ENCODE measurements at places on chromosomes 11 and 22. TPM values are rescaled to one million over a fixed set of nuclear protein-coding genes. Genes with fewer than 3 reads are reported as not detected.
A peak's percentile ranks its signal among the peaks of the same experiment; 100 is the strongest.

DNA sequence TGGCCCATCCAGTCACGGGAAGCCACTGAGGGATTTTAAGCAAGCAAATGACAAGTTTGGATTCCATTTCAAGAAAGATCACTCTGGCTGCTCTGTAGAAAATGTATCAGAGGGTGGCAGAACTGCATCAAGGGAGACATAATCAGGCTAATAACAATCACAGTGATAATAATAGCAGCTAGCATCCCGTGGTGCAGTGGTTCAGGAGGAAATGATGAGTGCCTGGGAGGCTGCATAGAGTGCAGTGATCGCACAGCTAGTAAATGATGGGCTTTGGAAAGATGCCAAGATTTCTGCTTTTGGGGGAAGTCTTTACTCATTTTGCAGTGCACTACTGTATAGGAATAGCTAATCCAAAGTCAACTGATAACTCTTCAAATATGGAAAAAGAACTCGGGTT, 35.8 kb downstream of the TNRC6B start:
- DNase-seq: no peak
- H3K27ac ChIP-seq: no peak overlapping the region
- no peak overlapping the region for H3K4me3 ChIP-seq
- H3K27me3 ChIP-seq: no peaks in the 10 kb centered on the region

- no peaks in the 10 kb centered on the region for H3K4me1 ChIP-seq
- H3K4me3 ChIP-seq: no peak overlapping the region
- H3K27me3 ChIP-seq: no peaks in the 10 kb centered on the region
- H3K27ac ChIP-seq: no peak overlapping the region
Measured at GRCh38 chr22:25540166-25540907, 24.1 kb upstream of the GRK3 start.

DNA sequence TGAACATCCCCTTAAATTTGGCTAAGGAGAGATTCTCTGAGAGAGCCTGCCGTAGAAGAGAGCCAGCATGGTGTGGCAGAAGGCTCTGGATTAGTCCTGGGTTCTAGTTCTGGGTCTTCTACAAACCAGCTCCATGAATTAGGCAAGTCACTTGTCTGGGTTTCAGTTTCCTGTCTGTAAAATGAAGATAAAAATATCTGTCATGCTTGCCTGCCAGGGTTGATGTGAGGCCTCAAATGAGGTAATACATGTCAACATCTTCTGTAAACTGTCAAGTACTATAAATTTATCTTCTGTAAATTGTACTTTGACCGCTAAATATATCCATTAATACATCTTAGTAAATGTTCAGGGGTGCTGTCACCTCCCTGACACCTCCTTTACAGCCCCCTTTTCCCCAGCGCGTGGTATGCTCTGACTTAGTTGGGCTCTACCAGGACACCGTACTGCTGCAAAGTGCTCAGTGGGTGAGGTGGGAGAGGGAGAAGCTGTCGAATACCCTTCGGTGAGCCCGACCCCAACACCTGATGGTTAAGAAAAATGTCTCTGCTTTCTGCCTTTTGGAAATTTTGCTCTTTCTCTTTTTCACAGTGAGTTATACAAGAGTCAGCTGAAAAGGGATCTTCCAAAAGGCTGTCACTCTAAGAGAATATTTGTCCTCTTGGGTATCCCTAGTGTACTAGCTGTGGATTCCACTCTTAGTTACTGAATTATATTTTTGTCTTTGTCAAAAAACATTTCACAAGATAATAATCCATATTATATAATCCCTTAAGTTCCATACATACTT, 15.0 kb downstream of the RBX1 start:
- H3K36me3 ChIP-seq: peaks cover 33% of the 10 kb centered on the region
- H3K27ac ChIP-seq: peak overlapping the region; percentile 28
- no peak overlapping the region for H3K4me3 ChIP-seq
- no peaks in the 10 kb centered on the region for H3K4me1 ChIP-seq
- no peaks in the 10 kb centered on the region for H3K27me3 ChIP-seq

GRCh38 chr22:20291604-20292063, 23.5 kb upstream of the RTN4R start:
- no peak overlapping the region for H3K4me3 ChIP-seq
- no peaks in the 10 kb centered on the region for H3K4me1 ChIP-seq
- no peaks in the 10 kb centered on the region for H3K36me3 ChIP-seq
- no peak for DNase-seq
- peaks cover 30% of the 10 kb centered on the region for H3K27me3 ChIP-seq
- H3K27ac ChIP-seq: no peak overlapping the region

- no peaks in the 10 kb centered on the region for H3K4me1 ChIP-seq
- DNase-seq: no peak
- H3K27ac ChIP-seq: no peak overlapping the region
- no peak overlapping the region for H3K4me3 ChIP-seq
Measured at GRCh38 chr22:24518771-24519485, 23.8 kb downstream of the UPB1 start.

DNA sequence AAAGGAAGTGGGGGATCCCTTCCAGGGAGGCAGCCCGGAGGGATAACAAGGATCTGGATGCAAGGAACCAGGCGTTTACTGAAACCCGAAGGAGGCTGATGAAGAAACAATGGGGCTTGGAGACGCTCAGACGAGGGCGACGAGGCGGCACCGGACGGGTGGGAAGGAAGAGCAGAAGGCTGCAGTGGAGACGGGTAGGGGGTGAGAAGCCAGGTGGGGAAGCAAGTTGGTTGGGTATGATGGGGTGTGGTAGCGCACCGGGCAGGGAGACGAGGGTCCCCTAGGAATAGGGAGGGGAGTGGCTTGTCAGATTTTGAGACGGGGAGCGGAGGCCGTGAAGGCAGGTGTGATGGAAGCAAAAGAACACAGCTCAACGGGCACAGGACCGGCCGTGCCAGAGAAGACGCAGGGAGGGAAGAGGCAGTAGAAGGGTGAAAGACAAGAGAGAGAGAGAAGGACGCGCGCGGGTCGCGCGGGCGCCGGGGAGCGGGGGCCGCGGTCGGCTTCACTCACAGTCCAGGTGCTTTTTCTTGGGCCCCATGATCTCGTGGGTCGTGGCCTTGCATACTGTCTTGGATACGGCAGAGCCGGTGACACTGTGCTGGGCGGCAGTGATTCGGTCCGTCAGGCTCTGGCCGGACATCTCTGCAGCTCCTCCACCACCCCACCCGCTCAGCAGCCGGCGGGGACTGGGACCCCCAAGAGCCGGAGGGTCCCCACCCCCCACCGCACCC, 579 bp downstream of the PICALM start:
- H3K4me1 ChIP-seq: peaks cover 25% of the 10 kb centered on the region
- DNase-seq: no peak
- H3K27ac ChIP-seq: peak overlapping the region; percentile 95
- H3K36me3 ChIP-seq: no peaks in the 10 kb centered on the region
- no peaks in the 10 kb centered on the region for H3K27me3 ChIP-seq
- peak overlapping the region; percentile 73 for H3K4me3 ChIP-seq

- no peak overlapping the region for H3K27ac ChIP-seq
- H3K4me1 ChIP-seq: no peaks in the 10 kb centered on the region
- H3K4me3 ChIP-seq: no peak overlapping the region
- no peak for DNase-seq
- no peaks in the 10 kb centered on the region for H3K27me3 ChIP-seq
- H3K36me3 ChIP-seq: no peaks in the 10 kb centered on the region
Measured at GRCh38 chr22:48889209-48889830, 938.4 kb downstream of the BRD1 start.

GRCh38 chr11:70124321-70125000, 46.3 kb downstream of the ANO1 start:
- H3K4me3 ChIP-seq: no peak overlapping the region
- no peak overlapping the region for H3K27ac ChIP-seq
- no peak for DNase-seq
- no peaks in the 10 kb centered on the region for H3K36me3 ChIP-seq

- H3K4me3 ChIP-seq: no peak overlapping the region
- no peak for DNase-seq
- no peaks in the 10 kb centered on the region for H3K27me3 ChIP-seq
- no peaks in the 10 kb centered on the region for H3K36me3 ChIP-seq
Measured at GRCh38 chr11:35558513-35558912, 33.1 kb upstream of the PAMR1 start.

DNA sequence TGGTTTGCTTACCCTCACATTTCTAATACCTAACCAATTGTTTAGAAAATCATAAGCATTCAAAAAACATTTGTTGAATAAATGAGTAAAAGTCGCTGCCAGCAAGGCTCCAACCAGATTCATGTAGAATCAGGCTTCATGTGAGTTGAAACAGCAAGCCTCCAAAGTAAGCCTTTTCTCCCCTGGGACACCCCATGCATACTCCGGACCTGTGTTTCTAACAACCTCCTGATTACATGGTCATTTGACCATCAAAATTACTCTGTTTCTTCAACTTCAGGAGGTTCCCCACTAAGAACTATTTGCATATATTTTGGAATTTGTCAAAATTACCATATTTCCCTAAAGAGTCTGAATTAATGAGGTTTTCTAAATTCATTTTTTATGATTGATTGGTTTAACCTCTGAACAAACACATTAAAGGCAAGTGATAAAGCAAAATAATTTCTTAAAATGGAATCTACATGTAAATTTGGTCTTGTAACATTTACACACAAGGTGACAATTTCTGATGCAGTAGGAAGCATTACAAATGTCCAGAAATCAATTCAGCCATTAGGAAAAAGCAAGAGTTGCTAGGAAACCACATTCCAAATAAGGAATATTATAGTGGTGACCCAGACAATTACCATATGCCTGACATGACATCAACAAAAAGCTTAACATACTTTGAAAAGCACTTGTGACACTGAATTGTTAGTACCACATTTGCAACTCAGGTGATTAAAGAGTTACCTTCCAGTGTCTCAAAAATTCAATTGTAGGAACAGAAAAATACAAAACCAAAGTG, 252.6 kb downstream of the GUCY1A2 start:
- no peaks in the 10 kb centered on the region for H3K27me3 ChIP-seq
- H3K36me3 ChIP-seq: no peaks in the 10 kb centered on the region
- H3K4me3 ChIP-seq: no peak overlapping the region
- no peaks in the 10 kb centered on the region for H3K4me1 ChIP-seq

DNA sequence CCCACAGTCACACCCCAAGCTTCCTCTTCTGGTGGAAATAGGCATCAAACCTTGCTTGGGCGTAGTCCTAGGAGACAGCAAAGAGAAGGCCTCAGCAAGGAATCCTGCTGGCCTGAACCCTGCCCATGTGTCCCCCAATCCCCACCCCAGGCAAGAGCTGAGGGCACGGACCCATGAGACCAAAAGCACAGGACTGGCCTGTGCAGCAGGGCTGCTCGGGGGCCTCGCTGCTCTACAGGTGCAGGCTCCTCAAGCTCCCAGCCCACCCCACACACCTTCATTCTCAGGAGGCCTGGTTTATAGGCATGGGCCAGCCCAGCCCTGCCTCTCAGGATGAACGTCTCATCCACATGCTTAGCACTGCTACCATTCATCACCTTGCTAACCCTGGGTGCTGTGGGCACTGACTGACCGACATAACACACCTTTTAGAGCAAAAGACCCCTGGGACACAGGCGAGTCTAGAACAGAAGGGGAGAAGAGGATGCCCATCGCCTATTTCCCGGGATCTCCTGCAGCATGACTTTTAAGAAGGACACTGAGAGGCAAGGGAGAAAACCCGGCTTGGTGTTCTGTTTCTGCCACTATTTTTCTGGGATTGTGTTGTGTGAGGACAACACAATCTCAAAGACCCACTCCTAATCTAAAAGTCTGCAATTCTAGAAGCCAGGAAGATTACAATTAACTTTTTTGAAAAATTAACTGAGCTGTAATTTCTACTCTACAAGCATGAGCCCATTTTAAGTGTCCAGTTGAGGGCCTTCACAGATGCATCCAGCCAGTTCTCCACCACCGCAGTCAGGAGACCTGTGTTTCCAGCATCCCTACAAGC, 15.4 kb downstream of the TCIRG1 start:
- H3K4me1 ChIP-seq: no peaks in the 10 kb centered on the region
- H3K36me3 ChIP-seq: peaks cover 20% of the 10 kb centered on the region
- no peak overlapping the region for H3K4me3 ChIP-seq
- H3K27me3 ChIP-seq: no peaks in the 10 kb centered on the region
- no peak for DNase-seq

GRCh38 chr11:122209619-122210366, 93.8 kb upstream of the BLID start:
- DNase-seq: no peak
- no peak overlapping the region for H3K4me3 ChIP-seq
- no peaks in the 10 kb centered on the region for H3K36me3 ChIP-seq
- H3K27me3 ChIP-seq: no peaks in the 10 kb centered on the region

- H3K4me3 ChIP-seq: no peak overlapping the region
- H3K36me3 ChIP-seq: peaks cover 77% of the 10 kb centered on the region
- no peak overlapping the region for H3K27ac ChIP-seq
- H3K4me1 ChIP-seq: no peaks in the 10 kb centered on the region
- H3K27me3 ChIP-seq: no peaks in the 10 kb centered on the region
Measured at GRCh38 chr11:108512708-108513107, 14.5 kb upstream of the POGLUT3 start.

DNA sequence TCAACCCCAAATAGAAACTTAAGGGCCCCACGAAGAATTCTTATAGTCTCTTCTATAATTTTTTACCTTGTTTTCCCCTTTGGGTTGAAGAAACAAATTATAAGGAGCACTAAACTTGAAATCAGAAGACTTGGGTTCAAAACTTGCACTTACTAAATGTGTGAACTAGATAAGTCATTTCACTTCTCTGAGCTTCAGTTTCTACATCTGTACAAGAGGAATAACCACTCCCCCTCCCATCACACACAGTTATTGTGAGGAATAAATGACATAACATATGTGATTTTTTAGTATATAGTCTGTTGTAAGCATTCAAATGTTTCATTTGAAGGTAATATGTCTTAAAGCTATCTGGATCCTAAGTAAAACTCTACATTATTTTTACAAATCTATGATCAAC, 78.8 kb downstream of the LIF start:
- H3K27me3 ChIP-seq: no peaks in the 10 kb centered on the region
- no peak for DNase-seq
- H3K4me1 ChIP-seq: no peaks in the 10 kb centered on the region
- H3K4me3 ChIP-seq: no peak overlapping the region
- no peaks in the 10 kb centered on the region for H3K36me3 ChIP-seq

DNA sequence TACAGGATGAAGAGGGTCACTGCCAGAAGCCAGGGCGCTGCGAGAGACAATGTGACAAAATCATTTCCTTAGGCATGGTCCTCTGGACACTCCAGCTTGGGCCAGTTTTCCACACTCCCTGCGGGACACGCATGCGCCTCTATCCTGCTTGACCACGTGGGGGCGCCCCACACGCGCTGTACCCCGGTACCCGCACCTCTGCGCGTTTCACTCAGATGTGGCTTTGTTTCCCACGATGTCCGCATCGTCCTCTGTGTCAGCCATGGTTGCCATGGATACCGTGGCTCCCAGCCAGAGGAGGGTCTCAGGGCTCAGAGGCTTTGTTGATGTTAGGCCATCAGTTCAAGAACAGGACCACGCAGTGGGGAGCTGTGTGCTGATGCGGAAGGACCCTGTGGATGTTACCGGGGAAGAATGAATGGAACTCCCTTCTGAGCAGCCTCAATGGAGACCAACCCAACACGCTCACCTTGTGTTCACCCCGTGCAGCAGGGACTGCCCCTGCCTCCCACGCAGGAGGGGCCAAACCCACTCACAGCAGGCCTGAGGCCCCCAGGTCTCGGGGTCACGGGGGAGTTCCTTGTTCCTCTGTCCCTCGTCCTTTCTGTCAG, 101.1 kb upstream of the SLC22A12 start:
- H3K27ac ChIP-seq: no peak overlapping the region
- no peaks in the 10 kb centered on the region for H3K36me3 ChIP-seq
- no peak overlapping the region for H3K4me3 ChIP-seq

The SLC25A18 gene
- 0.76 TPM for total RNA-seq

The PRR5L gene
- total RNA-seq: 2.3 TPM

The SPON1 gene
- total RNA-seq: 5.9 TPM

The PLAAT4 gene
- 8.0 TPM for total RNA-seq

The OR52N5 gene
- total RNA-seq: not detected

Measured in esophagus squamous epithelium (tissue), 5 donors.